ENCODE measurements at places on chromosomes 11 and 22.
A peak's percentile ranks its signal among the peaks of the same experiment; 100 is the strongest.

DNA sequence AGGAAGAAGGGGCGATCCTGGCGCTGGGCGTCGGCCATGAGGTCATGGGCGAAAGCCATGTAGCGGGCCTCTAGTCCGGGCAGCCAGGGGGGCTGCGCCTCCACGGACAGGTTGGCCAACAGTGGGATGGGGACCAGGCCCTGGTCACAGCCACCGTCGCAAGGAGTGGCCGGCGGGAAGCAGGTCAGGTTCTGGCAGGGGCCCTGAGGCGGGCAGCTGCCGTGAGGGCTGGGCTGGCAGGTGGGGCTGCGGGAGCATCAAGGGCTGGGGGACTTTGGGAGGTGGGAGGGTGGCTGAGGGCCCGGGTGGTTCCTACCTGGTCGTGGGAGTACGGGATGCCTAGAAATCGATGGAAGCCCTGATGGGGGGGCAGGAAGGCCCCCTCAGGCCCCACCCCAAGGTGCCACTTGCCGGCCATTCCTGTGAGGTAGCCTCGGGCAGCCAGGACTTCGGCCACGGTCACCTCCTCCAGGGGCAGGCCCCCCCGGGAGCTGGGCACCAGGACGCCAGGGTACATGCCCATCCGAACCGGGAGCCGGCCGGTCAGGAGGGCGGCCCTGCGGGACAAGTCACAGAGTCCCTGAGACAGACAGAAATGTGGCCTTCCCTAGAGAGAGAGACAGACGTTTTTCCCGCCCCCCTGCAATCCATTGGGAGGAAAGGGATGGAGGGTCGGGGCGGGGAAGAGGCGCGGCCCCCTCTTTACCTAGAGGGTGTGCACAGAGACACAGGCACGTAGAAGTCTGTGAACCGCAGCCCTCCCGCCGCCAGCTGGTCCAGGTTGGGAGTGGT lies 906 bp downstream of the ARSA start:
- no peak for DNase-seq

DNA sequence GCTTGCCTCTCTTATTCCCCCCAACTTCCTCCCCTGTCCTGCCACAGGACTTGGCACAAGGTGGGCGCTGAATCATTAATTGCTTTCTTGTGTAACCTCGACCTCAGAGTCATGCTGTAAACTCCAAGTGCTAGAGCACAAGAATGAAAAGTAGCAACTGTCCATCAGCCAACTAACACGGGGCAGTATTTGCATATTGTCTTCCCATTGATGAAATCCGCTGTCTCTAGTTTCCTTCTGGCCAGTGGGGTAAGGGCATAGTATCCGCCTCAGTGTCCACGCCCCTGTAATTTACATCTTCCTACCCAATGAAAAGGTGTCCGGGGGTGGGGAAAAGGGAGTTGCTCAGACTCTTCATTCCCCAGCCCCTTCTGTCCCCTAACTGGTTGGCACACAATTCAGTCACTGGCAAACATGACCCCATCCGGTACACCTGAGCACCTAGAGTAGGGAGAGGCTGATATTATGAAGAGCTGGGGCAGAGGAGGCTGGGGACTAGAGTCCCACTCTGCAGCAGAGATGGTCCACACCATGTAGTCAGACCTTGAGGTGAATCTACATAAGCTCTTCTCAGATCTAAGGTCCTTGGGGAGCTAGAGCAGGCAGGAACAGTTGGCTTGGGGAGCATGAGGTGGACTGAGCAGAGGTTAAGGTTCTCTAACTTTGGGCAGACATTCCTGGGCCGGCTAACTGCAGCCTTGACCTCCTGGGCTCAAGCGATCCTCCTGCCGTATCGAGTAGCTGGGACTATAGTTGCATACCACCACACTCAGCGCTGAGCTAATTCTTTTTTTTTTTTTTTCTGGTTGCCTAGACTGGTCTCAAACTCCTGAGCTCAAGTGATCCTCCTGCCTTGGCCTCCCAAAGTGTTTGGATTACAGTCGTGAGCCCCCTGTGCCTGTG lies 6.8 kb upstream of the GGA1 start:
- no peak for DNase-seq

GRCh38 chr11:19380375-19380774 lies 139.6 kb upstream of the E2F8 start:
- DNase-seq = no peak

- DNase-seq = peak; percentile 32
Observed at GRCh38 chr22:38398609-38399461, 56.2 kb downstream of the KCNJ4 start.

DNA sequence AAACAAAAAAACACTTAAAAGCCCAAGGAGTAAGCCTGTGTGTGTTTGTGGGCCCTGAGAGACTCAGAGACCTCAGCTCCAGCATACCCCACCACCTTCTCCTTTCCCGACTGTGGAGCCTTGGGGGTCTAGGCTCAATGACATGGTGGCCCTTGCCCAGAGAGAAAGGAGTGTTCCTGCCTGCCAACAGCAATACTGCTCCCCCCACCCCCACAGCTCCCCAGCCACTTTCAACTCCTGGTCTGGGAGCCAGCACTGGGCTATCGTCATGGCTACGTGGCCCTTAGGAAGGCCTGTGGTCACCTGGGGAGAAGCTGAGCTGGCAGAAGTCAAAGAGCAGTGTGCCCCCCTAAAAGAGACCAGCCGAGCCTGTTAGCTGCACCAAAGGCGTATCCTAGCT lies 2.6 kb downstream of the PPP1R14B start:
- no peak for DNase-seq

GRCh38 chr11:132035766-132036165 lies 665.4 kb downstream of the NTM start:
- no peak for DNase-seq
